GM20000 (cell line): ENCODE measurements at places on chromosomes 3 and 15.
A peak's percentile ranks its signal among the peaks of the same experiment; 100 is the strongest.

DNA sequence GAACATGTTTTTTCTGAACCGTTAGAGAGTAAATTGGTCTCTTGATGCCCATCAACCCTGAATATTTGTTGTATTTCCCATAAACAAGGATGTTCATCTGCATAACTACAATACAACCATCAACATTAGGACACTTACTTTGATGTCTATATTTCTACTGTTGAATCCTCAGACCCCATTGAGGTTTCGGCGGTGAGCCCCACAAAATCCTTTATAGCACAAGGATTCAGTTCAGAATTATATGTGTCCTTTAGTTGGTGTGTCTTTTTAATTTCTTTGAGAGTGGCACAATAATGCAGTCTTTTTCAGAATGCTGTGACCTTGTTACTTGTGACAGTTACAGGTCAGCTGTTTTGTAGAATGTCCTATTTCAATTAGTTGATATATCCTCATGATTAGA lies 158.0 kb downstream of the FNDC3B start:
- DNase-seq: no peak

DNA sequence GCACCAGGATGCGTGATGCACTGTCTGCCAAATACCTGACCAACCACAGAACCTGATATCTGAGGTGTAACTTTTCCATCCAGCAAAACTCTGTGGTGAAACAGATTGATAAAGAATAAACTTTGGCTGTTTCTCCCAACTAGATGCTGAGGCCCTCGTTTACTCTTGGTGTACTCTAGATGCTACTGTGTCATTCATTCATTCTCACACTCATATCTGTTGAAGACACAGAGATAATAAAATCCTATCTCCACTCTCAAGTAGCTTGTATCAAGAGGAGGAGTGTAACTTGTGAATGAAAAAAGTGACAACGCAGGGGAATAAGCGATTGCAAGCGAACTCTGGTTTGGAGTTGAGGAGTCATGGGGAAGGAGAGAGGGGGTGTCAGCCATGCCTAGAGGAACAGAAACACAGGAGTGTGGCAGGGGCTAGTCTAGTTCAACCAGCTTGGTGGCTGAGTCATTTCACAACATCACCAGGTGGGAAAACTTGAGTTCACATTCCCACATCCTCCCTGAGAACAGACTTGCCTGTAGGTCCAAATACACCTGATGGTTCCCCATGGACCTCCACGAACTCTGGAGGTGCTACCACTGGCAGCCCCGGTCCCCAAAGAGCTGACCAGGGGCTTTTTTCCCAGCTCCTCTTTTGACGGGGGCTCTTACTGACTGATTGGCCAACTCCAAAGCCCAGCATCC lies 73.3 kb upstream of the SNRK start:
- DNase-seq: no peak

DNA sequence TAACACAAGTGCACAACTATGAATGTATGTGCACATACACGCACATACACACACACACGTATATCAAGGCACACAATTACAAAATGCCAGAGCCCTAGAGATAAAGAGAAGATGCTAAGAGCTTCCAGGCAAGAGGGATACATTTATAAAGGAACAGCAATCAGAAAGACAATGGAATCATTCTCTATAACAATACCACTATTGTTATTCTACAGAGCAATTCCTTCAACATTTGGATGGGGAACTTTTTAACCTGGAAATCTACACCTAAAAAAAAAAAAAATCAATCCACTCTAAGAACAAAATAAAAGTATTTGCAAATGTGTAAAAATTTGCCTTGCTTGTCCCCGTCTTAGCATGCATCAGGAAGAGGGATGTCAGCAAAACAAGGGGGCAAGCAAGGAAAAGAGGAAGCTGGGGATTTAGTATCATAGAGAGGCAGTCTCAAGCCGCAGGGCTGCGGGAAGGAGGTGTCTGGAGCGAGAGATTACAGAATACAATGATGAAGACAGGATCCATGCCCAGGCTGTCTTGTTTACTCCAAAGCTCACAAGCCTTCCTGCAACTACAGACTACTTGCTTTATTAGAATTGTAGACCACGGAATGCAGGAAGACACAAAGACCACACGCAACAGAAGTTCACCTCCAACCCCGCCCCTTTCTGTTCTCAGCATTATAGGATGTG lies 220.2 kb downstream of the NTRK3 start:
- no peak for DNase-seq

- DNase-seq: no peak
These were observed 223.4 kb downstream of the ATP8B4 start for GRCh38 chr15:49895347-49896223.

DNA sequence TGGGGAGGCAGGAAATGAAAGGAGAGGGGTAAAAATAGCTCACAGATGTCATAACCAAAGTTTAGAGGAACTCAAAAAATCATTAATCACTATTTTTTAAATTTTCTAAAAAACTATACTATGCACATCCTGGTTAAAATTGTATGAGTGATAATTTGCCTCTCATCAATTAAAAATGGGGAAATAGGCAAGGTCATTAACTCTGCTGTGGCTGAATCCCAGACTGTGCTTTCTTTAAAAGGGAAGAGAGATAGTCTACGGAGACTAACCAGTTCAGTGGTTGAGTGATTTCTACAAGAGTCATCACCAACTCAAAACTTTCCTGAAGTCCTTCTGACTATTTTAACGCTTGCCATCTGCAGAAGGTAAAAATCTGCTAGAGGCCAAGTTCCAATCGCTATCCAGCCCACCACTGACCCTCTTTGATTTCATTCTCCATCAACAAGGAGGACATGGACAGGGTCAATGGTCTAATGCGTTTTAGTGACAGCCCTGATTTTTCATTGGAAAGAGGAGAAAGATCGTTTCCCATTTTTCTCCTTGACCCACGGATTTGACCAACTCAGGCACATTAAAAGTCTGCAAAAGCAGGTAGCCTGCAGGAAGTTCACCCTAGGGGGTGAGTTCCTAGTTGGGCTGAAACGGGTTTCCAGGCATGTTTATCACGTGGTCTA lies 850 bp downstream of the SUCLG2 start:
- peak; percentile 13 for DNase-seq

- no peak for DNase-seq
These were observed 270.2 kb downstream of the THSD4 start for GRCh38 chr15:71385457-71385856.

DNA sequence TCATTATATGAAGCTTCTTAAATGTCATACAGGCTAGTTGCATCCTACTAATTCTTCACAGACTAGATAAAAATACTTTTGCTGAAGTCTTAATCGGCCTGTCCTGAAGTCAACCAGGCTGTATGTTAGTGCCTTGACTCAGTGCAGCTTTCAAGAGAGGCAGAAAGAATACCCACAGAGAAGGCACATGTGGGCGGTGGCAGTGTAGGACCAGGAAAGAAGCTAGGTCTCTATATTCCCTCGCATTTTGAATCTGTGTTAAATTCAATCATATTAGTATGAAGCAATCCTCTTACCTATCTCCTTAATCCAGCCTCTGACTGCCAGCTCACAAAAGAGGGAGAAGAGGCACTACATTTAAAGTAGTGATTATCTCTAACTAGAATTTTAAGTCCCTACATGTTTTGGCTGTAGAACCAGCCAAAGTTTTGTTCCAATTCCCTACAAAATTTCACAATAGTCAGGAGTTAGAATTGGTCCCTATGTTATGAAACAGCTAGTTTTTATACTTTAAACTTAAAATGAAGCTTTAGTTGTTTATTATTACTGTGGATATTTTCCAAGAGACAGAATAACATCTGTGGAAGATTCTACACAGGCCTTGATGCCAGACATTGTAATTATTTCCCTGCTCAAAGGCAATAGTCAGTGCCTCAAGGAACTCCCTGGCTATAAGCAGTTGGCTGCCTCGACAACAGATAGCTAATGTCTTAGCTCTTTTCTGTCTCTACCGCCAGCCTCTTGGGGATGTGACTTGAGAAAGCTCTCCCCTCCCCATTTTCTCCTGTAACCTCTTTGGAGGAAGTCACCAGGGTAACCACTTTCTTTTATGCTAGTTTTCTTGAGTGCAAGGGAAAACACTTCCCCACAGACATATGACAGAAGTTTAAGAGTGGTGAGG lies 31.9 kb downstream of the CRTC3 start:
- DNase-seq: no peak

DNA sequence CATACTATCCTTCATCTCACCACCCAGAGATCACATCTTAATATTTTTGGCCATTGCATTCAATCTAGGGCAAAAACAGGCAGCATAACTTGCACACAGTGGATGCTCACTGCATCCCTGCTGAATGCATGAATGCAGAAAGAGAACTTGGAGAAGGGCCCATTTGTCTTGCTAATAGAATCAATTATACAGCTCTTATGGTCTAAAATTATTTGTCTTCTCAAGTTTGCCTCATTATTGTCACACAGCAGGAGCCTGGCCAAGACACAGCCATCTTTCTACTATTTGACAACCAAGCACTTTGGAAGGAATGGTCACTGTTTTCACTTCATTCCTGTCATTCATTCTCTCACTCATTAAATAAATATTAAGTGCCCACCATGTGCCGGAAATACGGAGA lies 1.2 kb upstream of the ARHGEF26 start:
- no peak for DNase-seq

- no peak for DNase-seq
These were observed 34.8 kb downstream of the CCDC80 start for GRCh38 chr3:112606098-112606497.

DNA sequence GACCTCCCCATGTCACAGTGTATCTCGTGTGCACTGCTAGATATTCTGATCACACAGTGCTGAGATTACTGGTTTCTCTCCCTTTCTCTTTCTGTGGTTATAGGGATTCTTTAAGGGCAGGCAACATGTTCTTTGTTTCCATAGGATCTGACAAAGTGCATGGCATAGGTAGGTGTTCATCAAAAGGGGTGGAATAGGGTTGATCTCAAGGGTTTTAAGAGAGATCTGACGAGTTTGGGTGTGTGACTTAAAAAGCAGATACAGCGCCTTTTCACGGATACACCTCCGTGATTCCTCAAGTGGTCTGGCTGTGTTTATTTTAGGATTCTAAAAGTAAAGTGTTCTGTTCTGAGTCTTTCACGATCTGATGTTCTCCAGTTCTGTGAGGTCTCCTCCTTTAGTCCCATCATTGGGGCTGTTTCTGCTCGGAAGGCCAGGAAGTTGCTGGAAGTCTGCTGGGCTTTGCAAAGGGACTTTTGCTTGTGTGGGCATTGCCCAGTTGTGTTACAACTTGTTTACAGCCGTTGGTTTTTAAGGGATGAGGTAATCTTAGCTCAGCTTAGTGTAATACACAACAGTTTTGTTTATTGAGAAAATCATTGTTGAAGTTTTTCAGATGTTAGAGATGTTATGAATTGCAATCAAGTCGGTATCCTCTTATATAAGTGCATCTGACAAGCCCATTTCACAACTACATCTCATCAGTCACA lies 34.8 kb downstream of the IGF1R start:
- no peak for DNase-seq

DNA sequence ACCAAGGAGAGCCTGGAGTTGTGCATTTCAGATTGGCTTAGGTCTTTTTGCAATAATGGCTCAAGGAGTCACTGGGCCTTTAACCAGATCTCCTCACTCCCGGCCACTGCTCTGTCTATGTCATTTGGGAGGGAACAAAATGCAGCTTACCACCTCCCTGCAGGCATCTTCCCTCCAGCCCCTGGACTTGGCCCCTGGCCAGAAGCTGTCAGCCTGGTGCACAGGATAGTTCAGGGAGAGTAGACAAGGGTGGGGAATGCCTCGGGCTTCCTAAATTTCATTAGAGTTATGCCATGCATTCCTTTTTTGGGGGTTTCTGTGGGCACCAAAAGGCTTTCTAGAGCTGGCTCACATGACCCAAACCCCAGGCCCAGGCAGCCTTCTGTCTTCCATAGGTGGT lies 70.2 kb upstream of the HRH1 start:
- no peak for DNase-seq

- no peak for DNase-seq
These were observed 30.9 kb downstream of the UBE2E1 start for GRCh38 chr3:23836536-23837230.

- no peak for DNase-seq
These were observed 245.2 kb downstream of the EFHB start for GRCh38 chr3:19688767-19689166.

- DNase-seq: no peak
These were observed 119.6 kb upstream of the C15orf61 start for GRCh38 chr15:67401336-67401735.

- DNase-seq: no peak
These were observed 168.0 kb upstream of the SMAD3 start for GRCh38 chr15:66897416-66897815.
